ENCODE measurements at places on chromosomes 4 and X. TPM values are rescaled to one million over a fixed set of nuclear protein-coding genes. Genes with fewer than 3 reads are reported as not detected.

Gene SLC49A3
- 10.3 TPM for polyA plus RNA-seq

Gene ING2
- 8.9 TPM for polyA plus RNA-seq

Gene COX18
- polyA plus RNA-seq, result 11.8 TPM

Gene XK
- polyA plus RNA-seq, result 0.22 TPM

Gene ABCE1
- 35.1 TPM for polyA plus RNA-seq

Gene REPS2
- polyA plus RNA-seq, result 15.1 TPM

Gene CXCL10
- polyA plus RNA-seq, result 0.34 TPM

Gene LRP2BP
- polyA plus RNA-seq, result 0.34 TPM

Gene DSPP
- polyA plus RNA-seq, result not detected

Gene SMIM10L2A
- 0.56 TPM for polyA plus RNA-seq

Gene GPC3
- 5.0 TPM for polyA plus RNA-seq

Gene CORIN
- 0.24 TPM for polyA plus RNA-seq

Gene BMX
- 2.8 TPM for polyA plus RNA-seq

Gene IL15
- 8.7 TPM for polyA plus RNA-seq

Gene CTAG1B
- not detected for polyA plus RNA-seq

Gene PPEF2
- not detected for polyA plus RNA-seq

Gene ZNF711
- polyA plus RNA-seq, result 1.1 TPM

Gene CXorf65
- polyA plus RNA-seq, result 0.19 TPM

Gene TBX22
- polyA plus RNA-seq, result not detected

Gene SPANXB1
- polyA plus RNA-seq, result not detected

Gene MFSD8
- 7.8 TPM for polyA plus RNA-seq

Gene CXXC4
- 0.34 TPM for polyA plus RNA-seq

Gene SPOCK3
- 0.06 TPM for polyA plus RNA-seq

Gene NUP62CL
- 4.0 TPM for polyA plus RNA-seq

Gene FGF13
- 6.1 TPM for polyA plus RNA-seq

Gene C4orf50
- not detected for polyA plus RNA-seq

Gene POU3F4
- not detected for polyA plus RNA-seq

Gene BTK
- 4.5 TPM for polyA plus RNA-seq

Gene CXCL11
- polyA plus RNA-seq, result not detected

Gene ERVMER34-1
- polyA plus RNA-seq, result 0.11 TPM

Gene SMPX
- polyA plus RNA-seq, result not detected

Gene CT55
- not detected for polyA plus RNA-seq

Gene QRFPR
- 0.79 TPM for polyA plus RNA-seq

Gene FOXR2
- not detected for polyA plus RNA-seq

Gene HMGN5
- 9.7 TPM for polyA plus RNA-seq

Gene DCAF8L2
- not detected for polyA plus RNA-seq

Gene MAGEB3
- polyA plus RNA-seq, result not detected

Gene MMAA
- 5.2 TPM for polyA plus RNA-seq

Gene NPNT
- 20.4 TPM for polyA plus RNA-seq

Gene FAM3A
- 61.5 TPM for polyA plus RNA-seq

Gene HPGDS
- polyA plus RNA-seq, result 0.14 TPM

Gene TGIF2LX
- polyA plus RNA-seq, result not detected

Gene KLF8
- 9.0 TPM for polyA plus RNA-seq

Gene TEX13D
- polyA plus RNA-seq, result not detected

Gene ADH1B
- polyA plus RNA-seq, result 1,151 TPM

Gene ADH1C
- 8.1 TPM for polyA plus RNA-seq

Gene MAGEA11
- polyA plus RNA-seq, result not detected

Gene FHDC1
- polyA plus RNA-seq, result 0.69 TPM

Measured in adipose tissue (tissue), 3 donors.